Panc1 (cell line): ENCODE measurements at places on chromosomes 11 and 22. TPM values are rescaled to one million over a fixed set of nuclear protein-coding genes. Genes with fewer than 3 reads are reported as not detected.

Gene CCDC88B
- 17.1 TPM for total RNA-seq

Gene FAM76B
- 31.2 TPM for total RNA-seq

Gene POTEH
- total RNA-seq: not detected

Gene HORMAD2
- total RNA-seq: not detected

Gene YAP1
- 158 TPM for total RNA-seq

Gene DEUP1
- not detected for total RNA-seq

Gene TNRC6B
- total RNA-seq: 30.7 TPM

Gene HBB
- 0.72 TPM for total RNA-seq

Gene ACR
- 0.21 TPM for total RNA-seq

Gene LSP1
- total RNA-seq: 0.90 TPM

Gene SYT7
- 2.5 TPM for total RNA-seq

Gene DESI1
- total RNA-seq: 33.5 TPM

Gene WBP2NL
- total RNA-seq: 0.44 TPM

Gene GLB1L2
- total RNA-seq: 10.4 TPM

Gene SYCE3
- not detected for total RNA-seq

Gene PATE4
- total RNA-seq: not detected

Gene SWAP70
- 96.0 TPM for total RNA-seq

Gene SCN2B
- total RNA-seq: not detected

Gene HTR3B
- total RNA-seq: not detected

Gene OR52I2
- not detected for total RNA-seq

Gene OR52E4
- not detected for total RNA-seq

Gene VPREB1
- not detected for total RNA-seq

Gene IRAG1
- total RNA-seq: 0.21 TPM

Gene GAS2L1
- total RNA-seq: 68.8 TPM

Gene CNTF
- total RNA-seq: 3.0 TPM

Gene MB
- 17.3 TPM for total RNA-seq

Gene MIOX
- 0.23 TPM for total RNA-seq

Gene NXPE4
- total RNA-seq: not detected

Gene GVQW3
- total RNA-seq: 3.2 TPM

Gene PDE3B
- total RNA-seq: 33.0 TPM

Gene ELFN2
- total RNA-seq: 2.9 TPM

Gene APOA1
- total RNA-seq: 1.7 TPM

Gene RAB3IL1
- total RNA-seq: 8.9 TPM

Gene PPFIBP2
- total RNA-seq: 21.5 TPM

Gene OVOL1
- 0.23 TPM for total RNA-seq

Gene IMMP1L
- 21.1 TPM for total RNA-seq

Gene NOL12
- 32.7 TPM for total RNA-seq

Gene CYP2R1
- total RNA-seq: 11.2 TPM

Gene RASGRP2
- total RNA-seq: 3.7 TPM

Gene MRGPRE
- 0.13 TPM for total RNA-seq

Gene TMEM45B
- total RNA-seq: 2.6 TPM

Gene C1QTNF6
- total RNA-seq: 25.0 TPM

Gene RBMXL2
- total RNA-seq: 0.10 TPM

Gene ASCL2
- total RNA-seq: not detected
